ENCODE measurements at places on chromosomes 12 and 14.
A peak's percentile ranks its signal among the peaks of the same experiment; 100 is the strongest.

DNA sequence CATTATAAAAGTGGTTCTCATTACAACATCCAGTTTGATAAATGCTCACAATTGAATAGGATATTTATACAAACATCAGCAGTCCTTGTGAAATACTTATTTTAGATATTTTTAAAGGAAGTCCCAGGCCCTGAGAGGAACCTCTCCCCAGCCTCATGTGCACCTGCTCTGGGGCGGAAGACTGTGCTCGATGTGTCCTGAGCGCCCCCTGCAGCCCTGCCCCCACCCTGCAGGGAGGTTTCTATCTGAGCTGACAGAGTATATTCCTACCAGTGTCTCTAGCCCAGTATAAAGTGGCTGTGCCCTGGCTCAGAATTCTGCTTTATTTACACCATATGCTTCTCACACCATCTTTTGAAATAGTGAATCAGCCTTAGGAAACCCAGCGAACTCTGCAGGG lies 1349.1 kb downstream of the TMEM121 start:
- peak; percentile 17 for DNase-seq

- DNase-seq = peak; percentile 45
These were observed at the start of gene SCN8A for GRCh38 chr12:51591016-51591901. SCN8A (plus strand) TSS chr12:51591233; CDS start chr12:51662818, 71,585 bp downstream.

DNA sequence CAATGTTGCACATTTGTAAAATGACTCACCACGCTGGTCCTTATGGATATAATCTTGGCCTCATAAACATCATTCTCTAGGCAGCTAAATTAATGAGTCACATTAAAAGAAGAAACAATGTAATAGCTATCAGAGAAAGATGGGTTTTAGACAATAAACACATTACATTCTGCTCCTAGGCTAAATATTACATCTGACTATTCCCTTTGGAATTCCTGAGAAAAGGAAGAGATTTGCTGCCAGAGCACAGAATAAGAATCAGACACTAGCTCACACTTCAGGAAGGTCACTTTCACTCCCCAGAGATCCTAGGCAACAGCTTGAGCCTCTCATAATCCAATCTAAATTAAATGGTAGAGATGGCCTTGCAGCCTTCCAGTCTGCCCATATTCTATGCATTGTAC lies 218.2 kb downstream of the PTPRO start:
- no peak for DNase-seq

- peak; percentile 21 for DNase-seq
These were observed at the start of gene DIO2 for GRCh38 chr14:80211153-80212022. DIO2 (minus strand) TSS chr14:80211504; CDS start chr14:80211472, 32 bp downstream.

- no peak for DNase-seq
These were observed 6.6 kb downstream of the SBNO1 start for GRCh38 chr12:123358035-123358434.

GRCh38 chr12:52235001-52235764 lies 2.1 kb downstream of the KRT7 start:
- DNase-seq = no peak

DNA sequence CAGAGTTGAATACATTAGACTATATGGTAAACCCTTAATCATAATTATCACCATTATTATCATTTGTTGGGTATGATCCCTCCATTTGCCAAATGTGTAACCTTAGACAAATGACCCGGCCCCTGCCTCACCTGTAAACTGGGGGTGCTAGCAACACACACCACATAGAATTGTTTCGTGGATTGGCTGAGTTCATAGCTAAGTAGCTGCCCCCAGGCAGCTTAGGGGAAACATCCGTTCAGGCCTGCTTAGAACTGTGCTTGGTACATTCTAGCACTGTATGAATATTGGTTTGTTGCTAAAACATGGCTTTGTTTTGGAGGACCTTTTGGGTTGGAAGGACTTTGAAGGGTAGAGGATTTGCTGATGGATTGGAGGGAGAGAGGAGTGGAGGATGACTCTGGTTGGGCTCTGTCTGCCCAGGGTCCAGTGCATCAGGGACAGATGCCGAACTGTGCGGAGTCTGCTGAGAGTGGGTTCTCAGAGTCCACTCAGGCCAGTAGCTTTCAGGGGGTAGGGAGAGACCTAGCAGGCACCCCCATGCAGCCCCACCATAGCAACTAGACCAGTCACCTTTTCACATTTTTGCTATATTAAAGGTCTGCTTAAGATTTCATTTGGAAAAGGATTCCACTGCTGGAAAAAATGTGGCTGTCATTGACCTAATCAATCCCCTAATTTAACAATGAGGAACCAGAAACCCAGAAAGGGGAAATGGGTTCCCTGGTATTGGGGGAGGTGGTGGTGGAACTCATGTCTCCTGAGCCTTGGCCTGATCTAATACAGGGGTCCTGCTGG lies 2.2 kb downstream of the RIN3 start:
- no peak for DNase-seq

DNA sequence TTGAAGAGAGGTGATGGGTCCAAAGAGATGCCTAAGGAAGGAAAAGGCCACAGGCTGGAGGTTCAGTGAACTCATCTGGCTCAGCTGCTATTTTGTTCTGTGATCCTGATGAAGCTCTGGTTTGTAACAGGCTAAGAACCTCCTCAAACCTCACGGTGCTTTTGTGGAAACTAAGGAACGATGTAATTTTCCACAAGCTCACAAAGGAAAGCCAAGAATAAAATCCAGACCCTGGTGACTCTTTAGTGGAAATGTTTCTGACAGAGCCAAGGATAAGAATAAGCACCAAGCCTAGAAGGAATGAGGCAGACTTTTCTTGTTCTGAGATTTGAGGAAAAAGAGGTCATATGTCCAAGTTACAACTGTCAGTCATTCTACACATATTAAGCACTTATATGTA lies 93.6 kb downstream of the SLC24A4 start:
- no peak for DNase-seq

DNA sequence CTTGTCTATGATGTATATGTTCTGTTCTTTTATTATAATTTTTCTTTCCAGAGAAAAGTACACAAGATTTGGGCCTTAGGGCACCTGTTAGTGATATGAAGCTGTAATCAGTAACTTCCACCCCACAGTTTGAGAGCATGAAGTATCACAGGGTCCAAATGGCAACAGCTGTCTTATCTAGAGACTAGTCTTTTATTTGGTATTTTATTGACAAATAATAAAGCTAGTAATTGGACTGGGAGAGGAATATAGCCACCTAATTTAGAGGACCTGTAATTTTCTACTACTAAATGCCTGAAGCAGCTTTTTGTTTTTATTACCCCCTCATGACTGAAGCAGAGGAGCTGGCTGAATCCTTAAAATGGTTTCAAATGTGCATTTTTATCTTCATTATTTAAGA lies 174.8 kb downstream of the PDZRN4 start:
- DNase-seq = no peak

GRCh38 chr14:65422088-65422834 lies 9.7 kb downstream of the FUT8 start:
- no peak for DNase-seq

DNA sequence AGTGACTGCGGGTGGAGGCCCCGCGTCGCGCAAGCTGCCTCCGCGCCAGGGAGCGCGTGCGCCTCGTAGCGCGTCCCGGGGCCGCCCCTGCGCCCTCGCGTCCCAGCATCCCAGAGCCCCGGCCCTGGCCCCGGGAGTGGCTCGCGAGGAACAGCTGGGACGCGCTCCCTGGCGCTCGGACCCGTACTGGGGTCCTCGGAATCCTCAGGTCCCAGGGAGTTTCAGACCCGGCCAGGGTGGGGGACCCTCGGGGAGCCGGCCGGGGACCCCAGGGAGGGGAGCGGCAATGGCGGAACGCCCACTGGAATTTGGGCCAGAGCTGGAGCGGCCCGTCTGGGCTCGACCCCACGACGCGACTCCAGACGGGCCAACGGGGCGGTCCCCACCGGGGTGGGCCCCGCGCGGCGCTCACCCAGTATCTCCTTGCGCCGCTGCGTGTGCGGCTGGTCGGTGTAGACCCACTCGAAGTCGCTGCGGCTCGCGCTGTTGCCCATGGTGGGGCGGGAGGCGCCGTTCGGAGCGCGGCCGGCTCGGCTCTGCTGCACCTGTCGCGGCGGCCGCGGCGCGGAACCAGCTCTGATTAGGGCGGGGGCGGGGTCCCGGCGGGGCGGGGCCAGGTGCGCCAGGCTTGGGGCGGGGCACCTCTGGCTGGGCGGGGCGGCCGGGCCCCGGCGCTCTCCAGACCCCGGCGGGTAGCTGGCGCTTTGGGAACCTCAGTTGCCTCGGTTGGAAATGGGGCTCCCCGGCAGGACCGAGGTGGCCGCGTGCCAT lies at the start of gene DEGS2:
TSS of gene DEGS2 (minus strand) at position 552 of the 771 bp plus-strand sequence. CDS start at position 494, 58 bp downstream.
- no peak for DNase-seq

GRCh38 chr14:87772854-87773253 lies 220.1 kb downstream of the GALC start:
- no peak for DNase-seq

DNA sequence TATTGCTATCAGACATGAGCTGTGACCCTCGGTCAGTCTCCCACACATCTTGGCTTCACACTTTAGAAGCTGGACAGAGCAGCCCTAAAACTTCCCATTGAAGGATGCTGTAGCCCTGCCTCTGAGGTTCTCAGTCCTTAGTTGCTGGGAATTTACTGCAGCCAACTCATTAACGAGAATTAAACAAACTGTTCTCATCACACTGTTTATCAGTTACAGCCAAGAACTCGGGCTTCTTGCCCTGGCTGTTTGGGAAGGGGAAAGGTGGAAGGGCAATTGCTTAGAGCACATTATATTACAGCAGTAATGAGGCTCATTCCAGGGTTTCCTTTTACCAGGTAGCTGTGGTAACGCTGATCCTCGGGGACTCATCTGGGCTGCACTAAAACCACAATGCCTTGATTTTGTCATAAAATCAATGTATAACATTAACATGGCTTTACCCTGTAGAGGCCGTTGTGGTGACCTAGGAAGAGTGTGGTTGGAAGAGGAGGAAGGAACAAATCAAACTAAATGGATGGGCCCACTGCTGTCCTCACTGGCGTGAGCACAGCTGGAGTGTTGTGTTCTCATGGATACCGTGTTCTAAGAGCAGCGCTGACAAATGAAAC lies 87.1 kb downstream of the GPR135 start:
- DNase-seq = no peak

DNA sequence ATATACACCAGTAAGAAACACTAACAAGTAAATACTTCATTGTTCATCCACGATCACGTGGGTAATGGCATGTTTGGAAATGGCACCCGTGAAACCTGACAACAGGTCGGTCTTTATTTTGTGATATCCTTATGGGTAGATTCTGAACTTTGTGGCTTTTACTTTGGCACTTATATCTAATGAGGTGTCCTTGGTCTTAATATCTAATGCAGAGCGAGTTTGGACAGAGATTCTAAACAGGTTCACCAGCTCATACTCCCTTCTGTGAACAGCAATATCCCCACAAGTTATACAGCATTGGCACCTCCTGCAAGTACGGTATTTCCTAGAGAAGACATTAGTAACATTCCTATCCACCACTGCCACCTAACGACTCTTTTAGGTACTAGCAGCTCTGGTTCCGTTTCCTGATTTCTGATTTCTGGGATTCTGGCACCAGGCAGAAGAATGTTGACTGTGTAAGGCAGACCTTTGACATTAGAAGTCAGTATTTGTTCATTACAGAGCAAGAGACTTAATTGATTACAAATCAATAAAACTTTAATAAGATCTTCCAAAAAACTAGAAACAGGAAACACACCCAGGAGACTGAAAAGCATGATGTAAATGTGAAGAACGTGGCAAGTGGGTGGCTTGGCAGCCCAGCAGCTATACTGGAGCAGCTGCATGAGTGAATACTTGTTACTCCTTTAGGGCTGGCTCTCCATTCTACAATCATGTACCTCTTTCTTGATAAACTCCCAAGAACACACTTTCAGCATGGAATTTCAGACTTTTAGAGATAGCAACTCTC lies 2.5 kb downstream of the ANG start:
- DNase-seq = peak; percentile 84

DNA sequence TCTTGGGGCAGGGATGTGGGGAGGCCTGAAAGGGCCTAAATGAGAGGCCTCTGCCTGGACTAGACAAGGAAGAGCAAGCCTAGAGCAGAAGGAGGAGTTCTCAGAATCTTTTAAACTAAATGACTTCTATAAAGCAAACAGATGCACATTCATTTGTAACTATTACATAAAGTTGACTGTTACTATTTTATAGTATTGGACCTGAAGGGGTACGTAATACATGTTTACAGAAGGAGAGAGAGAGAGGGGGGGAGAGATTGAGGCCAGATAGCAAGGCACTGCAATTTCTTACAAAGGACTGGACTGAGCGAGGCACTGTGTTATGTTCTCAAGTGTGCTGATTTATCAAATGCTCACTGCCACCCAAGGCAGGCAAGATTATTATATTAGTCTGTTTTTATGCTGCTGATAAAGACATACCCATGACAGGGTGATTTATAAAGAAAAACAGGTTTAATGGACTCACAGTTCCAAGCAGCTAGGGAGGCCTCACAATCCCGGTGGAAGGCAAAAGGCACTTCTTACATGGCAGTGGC lies 215.8 kb upstream of the NOS1 start:
- DNase-seq = no peak
